Skin of body (tissue), 3 donors: ENCODE measurements at places on chromosomes 12 and 14.

GRCh38 chr12:12456637-12457036 is 99.8 kb downstream of the BORCS5 start:
- DNase-seq: no peak

- DNase-seq: peak; percentile 64
Observed at GRCh38 chr14:51653775-51654532, 2.2 kb downstream of the FRMD6 start.

DNA sequence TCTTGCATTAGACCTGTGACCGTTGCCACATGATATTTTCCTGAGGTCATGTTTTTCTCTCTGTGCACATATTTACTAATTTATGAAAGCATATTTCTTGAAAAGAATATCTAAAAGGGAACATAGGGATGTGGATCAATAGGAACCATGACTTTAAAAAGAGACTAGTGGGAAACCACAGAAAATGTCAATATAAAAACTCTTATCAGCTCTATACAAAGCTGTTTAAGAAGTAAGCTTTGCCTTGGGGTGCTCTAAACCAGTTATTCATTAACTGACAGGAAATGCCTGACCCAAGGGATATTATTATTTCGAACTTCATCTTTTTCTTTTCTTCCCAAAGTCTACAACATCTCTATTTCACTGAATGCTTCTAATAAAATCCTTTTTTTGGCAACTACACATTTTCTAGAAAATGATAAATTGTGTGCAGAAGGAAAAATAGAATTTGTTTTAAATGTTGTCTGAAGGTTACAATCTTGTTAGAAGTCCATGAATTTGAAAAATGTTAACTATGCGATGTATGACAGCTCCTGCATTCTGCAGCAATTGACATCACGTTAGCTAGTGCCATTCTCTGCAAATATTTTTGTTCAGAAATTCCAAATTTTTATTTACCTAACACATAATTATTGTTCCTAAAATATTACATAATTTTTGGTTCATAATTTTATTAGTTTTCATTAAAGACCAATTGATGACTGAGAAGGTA is 345.0 kb downstream of the SLC16A7 start:
- no peak for DNase-seq

DNA sequence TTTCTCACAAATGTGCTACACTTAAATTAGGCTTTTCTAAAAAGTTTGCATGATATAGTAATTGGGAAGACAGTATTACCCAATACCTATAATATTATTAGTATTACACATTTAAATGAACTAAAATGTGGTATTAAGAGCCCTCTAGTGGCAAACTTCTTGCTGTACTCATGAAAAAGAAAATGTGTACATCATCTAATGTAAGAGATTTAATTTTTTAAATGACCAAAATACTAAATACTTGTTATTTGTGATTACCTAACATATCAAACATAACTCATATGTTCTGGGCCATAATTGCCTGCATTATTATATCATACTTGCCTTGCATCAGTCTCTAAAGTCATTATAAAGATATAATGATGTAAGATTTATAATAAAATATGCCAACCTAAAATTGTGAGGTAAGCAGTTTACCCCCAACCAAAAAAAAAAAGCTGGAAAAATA is 64.2 kb downstream of the DNAI7 start:
- no peak for DNase-seq

- DNase-seq: no peak
Observed at GRCh38 chr12:124489220-124489619, 78.2 kb downstream of the NCOR2 start.

GRCh38 chr14:80605536-80605935 is 336.0 kb downstream of the CEP128 start:
- no peak for DNase-seq

DNA sequence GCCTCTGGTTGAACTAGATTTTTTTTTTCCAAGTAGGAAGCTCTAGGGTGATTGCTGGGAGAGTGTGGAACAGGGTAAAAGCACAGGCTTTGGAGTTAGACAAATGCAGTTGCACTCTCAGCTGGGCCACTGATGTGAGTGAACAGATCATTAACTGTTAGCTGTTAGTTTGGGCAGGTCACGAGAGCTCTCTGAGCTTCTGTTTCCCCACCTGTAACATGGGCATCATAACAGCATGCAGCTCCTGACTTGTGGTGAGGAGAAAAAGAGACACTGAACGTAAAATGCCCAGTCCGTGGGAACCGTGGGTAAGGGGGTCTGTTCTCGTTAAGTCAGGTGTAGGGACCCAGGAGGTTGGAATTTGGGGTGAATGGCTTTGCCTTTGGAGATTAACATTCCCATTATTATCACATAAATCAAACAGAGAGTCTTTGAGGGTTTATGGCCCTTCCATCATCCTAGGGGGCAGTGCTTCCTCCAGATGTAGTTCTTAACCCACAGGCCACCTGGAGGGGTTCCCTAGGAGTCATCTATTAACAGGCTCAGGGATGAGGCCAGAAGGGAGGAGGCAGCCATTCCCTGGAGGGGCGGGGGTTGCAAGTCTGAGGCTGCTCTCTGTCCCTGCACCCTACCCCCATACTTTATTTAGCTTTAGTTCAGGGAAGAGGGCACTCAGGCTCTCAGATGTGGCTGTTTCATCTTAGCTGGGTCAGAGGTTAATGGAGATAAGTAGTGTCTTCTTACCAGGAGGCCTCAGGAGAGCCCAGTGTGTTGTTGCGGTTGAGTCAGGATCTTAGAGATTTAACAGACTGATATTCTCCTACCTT is 135.2 kb downstream of the DACT1 start:
- DNase-seq: no peak

GRCh38 chr14:86613786-86614185 is 1083.8 kb downstream of the FLRT2 start:
- peak; percentile 23 for DNase-seq

DNA sequence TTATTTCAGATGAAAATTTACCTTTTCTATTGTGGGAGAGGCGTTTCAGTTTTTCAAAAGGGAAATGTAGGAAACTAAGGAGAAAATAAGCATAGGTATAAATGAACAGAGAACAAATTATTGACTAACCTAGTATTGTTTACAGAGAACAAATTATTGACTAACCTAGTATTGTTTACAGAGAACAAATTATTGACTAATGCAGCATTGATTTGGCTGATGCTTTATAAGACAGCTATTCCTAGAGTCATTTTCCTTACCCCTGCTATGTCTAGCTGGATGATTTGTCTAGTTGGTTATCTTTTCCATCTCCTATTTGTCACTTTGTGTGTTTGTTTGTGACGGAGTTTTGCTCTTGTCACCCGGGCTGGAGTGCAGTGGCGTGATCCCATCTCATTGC is 22.6 kb downstream of the TMPO start:
- DNase-seq: no peak

- DNase-seq: no peak
Observed at GRCh38 chr14:74956280-74957072, 1.1 kb upstream of the PGF start.

- DNase-seq: no peak
Observed at GRCh38 chr12:129401572-129401971, 502.3 kb downstream of the TMEM132D start.

DNA sequence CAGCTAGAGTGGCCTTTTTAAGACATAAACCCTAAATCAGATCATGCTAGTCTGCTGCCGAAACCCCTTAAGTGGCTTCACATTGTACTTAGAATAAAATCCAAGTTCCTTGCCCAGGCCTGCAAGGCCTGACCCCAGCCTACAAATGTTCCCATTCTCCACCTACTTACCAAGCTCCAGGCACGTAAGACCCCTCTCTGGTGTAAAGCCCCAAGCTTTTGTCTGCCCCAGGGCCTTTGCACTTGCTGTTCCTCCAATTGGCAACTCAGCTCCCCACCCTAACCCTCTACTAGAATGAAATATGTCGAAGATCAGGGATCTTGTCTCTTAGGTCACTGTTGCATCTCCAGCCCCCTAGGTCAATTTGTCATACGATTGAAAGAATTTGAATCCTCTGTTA is 27.1 kb upstream of the MED13L start:
- DNase-seq: no peak

DNA sequence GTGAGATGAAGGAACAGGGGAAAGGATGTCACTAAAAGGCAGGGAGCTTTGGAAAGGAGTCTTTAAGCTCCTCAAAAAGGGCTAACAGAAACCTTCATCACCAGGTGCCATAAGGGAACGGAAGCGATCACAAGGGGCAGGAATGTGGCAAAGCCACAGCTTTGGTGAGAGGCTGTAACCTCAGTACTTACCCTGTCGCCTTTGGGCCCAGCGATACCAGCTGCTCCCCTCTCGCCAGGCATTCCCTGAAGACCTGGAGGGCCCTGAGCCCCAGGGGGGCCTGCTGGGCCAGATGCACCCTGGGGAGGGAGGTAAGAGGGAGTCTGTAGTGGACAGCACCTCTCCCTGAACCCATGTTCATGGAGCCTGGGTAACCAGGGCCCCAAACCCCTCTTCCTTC is 18.9 kb downstream of the TMEM106C start:
- DNase-seq: no peak

DNA sequence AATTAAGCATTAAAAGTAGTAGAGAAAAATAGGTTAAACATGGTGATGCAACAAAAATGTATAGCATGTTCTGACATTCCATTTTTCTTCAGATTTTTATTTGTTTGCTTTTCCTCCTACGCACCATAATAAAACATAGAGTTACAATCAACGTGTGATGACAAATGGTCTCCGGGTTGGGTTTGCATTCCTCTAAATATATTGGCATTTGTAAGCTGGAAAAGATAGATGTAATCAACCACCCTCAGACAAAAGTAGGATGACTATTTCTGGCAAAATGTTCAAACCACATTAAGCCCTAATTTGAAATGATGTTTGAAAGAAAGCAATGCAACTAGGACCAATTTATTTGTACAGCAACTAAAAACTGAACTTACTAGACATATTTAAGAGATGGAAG is 58.4 kb downstream of the SLC25A21 start:
- no peak for DNase-seq

GRCh38 chr14:75295061-75295461 is 16.4 kb downstream of the FOS start:
- DNase-seq: peak; percentile 74

DNA sequence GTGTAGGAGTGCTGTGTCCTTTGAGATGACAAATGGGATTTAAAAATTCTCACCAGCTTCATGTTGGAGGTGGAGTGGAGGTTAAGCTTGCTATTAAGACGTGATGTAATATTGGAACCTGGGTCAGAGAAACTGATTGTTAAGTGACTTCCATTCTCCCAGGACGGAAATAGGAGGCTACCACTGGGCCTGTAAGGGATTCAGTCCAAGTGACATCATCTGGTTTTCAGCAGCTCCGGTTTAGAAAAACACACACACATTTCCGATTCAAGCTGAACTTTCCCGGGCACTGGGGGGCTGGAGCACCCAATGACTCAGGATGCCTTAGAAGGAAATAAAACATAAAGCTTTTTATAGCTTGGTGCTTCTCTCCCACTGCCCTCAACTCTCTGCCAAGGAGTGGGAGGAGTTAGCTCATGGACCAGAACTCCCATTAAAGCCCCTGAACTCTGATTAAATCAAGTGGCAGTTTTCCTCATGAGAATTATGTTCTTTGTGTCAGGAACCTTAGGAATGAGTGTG is 12.4 kb downstream of the CALM1 start:
- peak; percentile 81 for DNase-seq

DNA sequence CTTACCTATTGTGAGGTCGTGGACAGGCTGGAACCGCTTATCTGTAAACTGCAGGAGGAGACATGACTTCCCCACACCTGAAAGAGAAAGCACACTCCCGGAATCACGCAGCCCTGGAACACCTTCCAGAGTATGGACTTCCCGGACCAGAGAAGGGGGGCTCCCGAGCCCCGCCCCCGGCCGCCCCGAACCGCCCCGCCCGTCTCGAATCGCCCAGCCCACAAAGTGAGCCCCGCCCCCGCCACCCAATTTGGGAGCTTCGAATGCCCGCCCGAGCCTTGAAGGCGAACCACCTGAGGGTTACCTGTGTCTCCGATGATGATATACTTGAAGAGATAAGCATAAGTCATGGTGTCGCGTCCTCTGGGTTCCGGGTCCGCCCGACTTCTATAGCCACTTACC is 235 bp downstream of the RAB2B start:
- DNase-seq: peak; percentile 48

DNA sequence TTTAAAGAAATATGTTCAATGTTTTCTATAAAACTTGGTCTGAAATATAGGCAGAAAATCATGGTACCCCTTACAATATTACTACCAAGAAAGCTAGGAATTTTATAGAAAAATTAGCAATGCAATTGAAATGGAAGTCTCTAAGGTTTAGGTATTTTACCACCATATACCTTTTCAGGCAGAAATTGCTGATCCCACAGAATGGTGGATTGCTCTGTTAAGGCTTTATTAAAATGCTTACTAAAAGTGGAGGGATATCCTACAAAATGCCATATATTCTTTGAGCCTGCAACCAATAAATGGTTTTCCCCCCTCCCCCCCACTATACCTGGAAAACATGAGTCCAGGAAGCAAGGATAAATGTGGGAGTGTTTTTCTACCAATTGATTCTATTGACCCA is 718.1 kb upstream of the NOVA1 start:
- no peak for DNase-seq

DNA sequence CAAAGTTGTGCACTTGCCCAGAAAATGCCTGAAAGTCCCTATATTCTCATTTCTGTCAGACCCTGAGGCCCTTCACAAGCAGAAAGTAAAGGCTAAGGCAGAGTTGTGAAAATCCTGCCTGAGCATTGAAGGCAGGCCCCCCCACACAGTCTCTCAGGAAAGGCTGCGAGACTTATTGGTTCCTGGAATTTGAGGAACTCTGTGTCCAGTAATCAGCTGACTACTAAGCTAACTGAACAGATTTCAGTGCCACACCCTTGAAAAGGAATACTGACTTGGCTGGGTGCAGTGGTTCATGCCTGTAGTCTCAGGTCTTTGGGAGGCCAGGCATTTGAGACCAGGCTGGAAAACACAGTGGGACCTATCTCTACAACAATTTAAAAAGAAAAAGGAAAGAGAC is 21.1 kb upstream of the PPP2R5E start:
- no peak for DNase-seq

- no peak for DNase-seq
Observed at GRCh38 chr14:46259536-46259935, 392.0 kb downstream of the RPL10L start.
